ENCODE measurements at places on chromosomes 1 and 21.

GRCh38 chr1:13730751-13731482 is 30.9 kb downstream of the PRDM2 start:
- DNase-seq: peak; percentile 72

DNA sequence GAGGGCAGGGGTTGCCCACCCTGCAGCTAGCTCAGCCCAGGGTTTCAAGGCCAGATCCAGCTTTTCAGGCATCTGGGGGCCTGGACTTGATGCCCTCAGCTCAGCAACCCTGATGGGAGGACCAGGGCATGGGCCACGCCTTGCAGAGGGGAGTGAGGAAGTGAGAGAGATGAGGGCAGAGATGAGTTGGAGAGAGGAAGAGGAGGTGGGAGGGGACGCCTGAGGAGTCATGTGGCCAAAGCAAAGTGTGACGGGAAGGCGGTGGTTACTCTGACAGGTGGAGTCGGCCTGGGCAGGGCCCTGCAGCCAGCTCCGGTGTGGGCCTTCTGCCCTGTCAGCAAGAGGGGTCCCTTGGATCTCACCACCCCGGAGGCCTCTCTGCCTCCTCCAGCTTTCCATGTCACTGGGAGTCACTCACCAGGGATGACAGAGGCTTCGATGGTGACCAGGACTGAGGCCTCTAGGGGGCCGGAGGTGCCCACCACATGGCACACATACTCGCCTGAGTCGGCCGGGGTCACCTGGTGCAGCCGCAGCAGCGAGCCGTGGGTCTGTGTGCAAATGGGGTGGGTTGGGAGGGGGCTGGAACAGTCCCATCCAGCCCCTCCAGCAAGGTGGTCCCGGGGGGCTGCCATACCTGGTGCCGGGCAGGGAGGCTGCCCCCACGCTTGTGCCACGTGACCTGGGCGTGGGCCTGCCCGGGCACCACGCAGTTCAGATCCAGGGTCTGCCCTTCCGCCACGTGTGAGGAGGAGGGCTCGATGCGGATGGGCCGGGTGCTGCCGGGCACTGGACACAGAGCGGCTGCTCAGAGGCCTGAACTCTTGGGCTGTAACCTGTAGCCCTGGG is 40.4 kb downstream of the LDLRAD2 start:
- DNase-seq: no peak

GRCh38 chr1:42958488-42959319 is at the start of gene SLC2A1:
Gene SLC2A1, minus strand, starts transcription at chr1:42958868. Its CDS starts 217 bp downstream, at chr1:42958651.
- peak; percentile 89 for DNase-seq

GRCh38 chr1:152981146-152981871 is 2.6 kb upstream of the SPRR1A start:
- no peak for DNase-seq

GRCh38 chr21:37509802-37510393 is 143.3 kb downstream of the DYRK1A start:
- DNase-seq: no peak

DNA sequence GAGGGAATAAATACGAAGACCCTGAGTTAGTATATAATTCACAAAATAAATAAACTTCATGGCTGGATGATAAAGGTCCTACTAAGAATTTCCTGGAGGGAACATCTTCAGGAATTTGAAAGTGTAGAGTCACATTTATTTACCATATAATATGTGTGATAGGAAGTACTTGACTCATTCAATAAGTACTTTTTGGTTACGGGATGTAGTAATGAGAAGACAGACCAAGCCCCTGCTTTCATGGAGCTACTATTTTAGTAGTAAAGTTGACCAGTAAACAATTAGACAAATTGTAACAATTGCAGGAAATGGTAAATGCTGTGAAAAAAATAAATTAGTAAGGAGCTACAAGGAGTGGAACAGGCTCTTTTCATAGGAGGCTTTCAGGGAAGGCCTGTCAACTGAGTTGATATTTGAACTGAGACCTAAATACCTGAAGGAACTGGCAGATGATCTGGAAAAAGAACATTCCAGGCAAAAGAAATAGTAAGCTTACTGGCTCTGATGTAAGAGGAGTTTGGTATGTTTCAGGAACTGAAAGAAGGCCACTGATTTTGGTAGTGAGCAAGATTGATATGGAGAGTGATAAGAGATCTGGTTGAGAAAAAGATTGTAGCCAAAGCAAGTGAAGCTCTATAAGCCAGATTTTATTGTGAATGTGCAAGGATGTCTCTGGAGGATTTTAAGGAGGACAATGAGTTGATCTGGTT is 36.2 kb downstream of the CAMSAP2 start:
- no peak for DNase-seq

GRCh38 chr1:111082421-111083203 is 57.3 kb downstream of the DRAM2 start:
- no peak for DNase-seq

- no peak for DNase-seq
These were observed 1353.2 kb upstream of the ADGRL2 start for GRCh38 chr1:80447526-80447925.

DNA sequence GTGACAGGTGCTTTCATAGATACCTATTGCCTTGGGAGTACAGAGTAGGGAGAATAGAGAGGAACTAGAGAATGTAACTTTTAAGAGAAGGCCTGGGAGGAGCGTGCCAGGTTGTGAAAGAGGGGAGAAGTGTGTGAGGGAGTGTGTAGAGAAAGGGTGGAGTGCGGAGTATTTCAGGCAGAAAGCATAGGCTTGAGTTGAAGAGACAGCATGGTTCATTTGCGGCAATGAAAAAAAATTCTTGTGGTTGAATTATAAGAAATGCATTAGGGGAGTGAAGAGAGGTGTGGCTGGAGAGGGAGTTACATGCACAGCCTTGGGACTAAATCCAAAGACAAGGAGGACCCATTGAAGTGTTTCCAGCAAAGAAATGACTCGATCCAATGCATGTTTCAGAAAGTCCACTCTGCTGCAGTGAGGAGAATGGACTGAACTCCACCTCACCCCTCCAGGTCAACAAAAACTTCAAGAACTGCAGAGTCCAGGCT is 81.7 kb upstream of the ADAM30 start:
- no peak for DNase-seq

GRCh38 chr1:236673289-236673919 is 12.9 kb upstream of the ACTN2 start:
- no peak for DNase-seq

DNA sequence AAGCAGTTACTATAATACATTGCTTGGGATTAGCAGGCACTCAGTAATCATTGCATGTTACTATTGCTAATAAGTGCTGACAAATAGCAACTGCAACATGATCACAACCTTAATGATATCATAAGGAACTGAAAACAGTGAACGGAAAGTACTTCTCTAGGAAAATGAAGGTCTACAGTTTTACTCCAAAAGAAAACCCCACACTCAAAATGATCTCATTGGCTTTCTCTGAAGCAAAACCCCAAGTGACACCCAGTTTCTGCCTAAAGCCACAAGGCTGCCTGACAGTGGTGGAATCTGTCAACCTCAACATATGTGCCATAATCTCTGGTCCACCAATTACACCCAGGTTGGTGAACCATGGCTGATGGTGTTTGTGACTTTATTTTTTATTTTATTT is 137.6 kb downstream of the PTGER3 start:
- DNase-seq: no peak

- no peak for DNase-seq
These were observed 115.0 kb downstream of the SYF2 start for GRCh38 chr1:25117233-25117823.

- no peak for DNase-seq
These were observed 56.8 kb upstream of the ERRFI1 start for GRCh38 chr1:8082945-8083344.

DNA sequence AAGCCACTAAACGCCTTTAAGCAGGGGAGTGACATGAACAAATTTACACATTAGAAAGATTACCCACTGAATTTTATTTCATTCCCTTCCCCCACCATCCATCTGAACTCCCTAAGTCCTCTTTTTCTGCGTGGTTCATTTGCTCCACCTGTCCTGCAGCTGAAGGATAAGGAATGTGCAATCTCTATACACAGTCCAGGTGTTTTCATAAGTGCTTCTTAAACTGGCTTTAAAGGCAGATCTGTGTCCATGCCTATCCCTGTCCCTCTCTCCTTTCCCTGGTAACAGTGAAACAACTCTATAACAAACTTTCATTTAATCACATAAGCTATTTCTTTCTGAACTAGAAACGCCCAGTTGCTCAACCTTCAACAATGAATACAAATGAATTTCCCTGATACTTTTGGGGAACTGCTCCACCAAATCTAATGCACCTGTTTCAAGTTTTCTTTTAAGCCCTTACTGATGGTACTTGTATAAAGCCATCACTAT is 8.4 kb downstream of the GSTM3 start:
- DNase-seq: no peak

All from stimulated activated CD4-positive, alpha-beta T cell treated with anti-CD3 and anti-CD28 coated beads, Interleukin-1b, Interleukin-23, amount 100 ng/mL, for 1 hour (primary cell).